ENCODE measurements at places on chromosomes 6 and 20. TPM values are rescaled to one million over a fixed set of nuclear protein-coding genes. Genes with fewer than 3 reads are reported as not detected.

DNA sequence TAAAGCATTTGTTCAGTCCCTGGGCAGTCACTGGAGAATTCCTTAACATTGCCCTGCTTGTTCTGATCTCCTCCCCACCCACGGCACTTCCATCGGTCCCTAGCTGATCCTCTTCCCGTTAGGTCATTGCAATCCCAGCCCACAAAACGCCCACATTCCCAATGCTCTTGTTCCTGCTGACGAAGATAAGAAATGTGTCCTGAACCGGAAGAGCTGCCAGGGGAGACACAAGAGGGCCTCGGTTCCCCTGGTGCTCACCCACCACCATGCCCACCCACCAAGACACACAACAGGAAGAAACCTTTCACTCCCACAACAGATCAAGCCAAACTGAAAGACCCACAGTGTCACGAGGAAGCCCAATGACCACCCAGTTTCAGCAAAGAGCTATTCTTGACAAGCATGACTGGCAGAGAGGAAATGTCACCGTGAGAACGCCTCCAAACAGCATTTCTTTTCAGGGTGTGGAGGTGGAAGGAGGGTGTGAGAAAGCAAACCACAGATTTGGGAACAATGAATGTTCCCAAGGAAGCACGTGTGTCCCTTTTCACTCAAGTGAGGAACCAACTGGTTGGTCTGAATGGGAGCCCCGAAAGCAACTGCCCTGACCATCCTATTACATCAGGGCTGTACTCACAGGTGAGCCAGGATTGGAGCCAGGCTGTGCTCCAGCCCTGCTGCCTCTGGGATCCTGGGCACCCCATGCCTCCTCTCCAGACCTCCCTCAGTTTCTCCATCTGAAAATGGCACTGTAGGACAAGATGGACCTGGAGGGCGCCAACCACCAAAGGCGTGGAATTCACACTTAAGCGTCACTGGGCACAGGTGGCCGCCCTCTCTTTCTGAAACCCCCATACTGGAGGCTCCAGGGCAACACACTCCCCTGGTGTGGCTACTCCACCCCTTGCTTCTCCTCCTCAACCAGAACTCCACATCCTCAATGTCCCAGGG, 97.5 kb downstream of the ZMYND8 start:
- no peak for DNase-seq

The PPIL6 gene
- total RNA-seq = 0.27 TPM

GRCh38 chr6:30396833-30397479, 52.0 kb downstream of the RPP21 start:
- peak; percentile 92 for DNase-seq

DNA sequence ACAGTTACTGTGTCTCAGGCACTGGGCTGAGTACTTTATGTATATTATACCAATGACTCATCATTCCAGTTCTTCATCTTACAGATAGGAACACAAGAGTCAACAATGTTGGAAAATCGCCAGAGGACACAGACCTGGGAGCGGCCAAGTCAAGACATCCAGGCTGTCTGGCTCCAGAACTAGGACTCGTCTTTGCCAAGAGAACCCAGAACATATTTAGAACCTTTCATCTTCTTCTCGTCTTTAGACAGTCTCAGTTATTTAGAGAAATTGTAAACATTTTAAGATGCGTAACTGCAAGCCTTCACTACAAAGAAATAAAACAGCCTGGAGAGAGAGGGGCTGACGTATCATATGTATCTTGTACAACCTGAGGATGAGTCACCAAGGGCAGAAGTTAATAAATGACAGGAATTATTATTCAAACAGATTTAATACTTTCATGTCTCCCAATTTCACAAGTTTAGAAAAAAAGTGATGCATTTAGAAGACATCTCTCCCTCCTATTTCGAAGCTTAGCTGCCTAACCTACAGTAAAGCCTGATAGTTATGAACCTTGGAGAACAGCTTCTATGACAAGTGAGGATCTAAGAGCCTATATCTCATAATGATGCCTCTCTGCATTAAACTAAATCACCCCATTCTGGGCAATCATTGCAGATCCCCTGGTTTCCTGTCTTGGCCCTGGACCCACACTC, 43.4 kb downstream of the SLC22A3 start:
- no peak for DNase-seq

- no peak for DNase-seq
Measured at GRCh38 chr6:4756247-4756646, 20.0 kb upstream of the CDYL start.

GRCh38 chr6:51618563-51618962, 468.9 kb downstream of the PKHD1 start:
- DNase-seq = no peak

- DNase-seq = no peak
Measured at GRCh38 chr20:40680161-40680959, 8.7 kb downstream of the MAFB start.

DNA sequence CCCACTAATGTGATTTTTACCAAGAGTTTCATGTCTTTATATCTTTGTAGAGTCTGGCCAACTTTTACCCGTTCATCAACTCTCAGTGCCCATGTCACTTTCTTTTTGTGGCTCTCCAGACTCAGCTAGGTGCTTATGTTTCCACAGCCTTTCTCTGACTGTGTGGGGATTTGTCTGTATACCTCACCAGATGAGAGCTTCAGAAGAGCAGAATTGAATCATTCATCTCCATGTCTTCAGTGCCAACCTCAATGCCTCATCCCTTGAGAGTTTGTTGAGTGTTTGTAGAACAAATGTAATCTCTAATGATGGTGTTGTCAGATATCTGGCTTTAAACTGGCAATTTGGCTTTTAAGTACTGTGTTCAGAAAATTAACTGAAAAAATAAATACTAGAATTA, 16.8 kb upstream of the CCN2 start:
- DNase-seq = no peak

The CLVS2 gene
- total RNA-seq = not detected

The OR2H2 gene
- not detected for total RNA-seq

DNA sequence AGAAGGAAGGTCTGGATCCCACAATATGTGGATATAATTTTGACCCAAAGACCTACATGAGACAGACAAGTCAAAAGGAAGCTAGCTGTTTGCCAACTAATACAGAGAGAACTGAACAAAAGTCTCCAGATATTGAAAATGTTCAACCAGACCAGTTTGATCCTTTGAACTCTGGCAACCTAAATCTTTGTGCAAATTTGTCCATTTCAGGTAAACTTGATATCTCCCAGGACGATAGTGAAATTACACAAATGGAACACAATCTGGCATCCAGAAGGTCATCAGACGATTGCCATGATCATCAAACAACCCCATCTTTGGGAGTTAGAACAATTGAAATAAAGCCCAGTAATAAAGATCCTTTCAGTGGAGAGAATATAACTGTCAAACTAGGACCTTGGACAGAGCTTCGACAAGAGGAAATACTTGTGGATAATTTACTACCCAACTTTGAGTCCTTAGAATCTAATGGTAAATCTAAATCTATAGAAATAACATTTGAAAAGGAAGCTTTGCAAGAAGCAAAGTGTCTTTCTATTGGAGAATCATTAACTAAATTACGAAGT, 41.9 kb upstream of the SDHAF4 start:
- no peak for DNase-seq

GRCh38 chr6:26501482-26501986, 1.4 kb downstream of the BTN1A1 start:
- DNase-seq = peak; percentile 51

DNA sequence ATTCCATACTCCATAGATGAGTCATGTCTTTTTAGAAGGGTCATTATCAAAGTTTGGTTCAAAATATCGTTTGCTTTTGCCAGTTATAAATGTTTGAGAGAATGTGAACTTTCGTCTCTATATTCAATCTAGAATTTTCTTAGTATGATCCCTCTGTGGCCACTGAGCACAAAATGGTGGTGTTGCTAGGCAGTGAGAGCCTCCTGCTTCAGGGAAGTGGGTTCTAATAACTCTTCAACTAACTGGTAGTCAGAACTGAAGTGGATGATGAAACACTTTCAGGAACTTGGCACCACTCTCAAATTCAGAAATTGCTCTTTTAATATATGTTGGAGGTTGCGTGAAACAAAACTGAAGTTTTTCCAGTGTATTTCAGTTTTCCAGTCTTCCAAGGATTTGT, 125.0 kb upstream of the DOK5 start:
- no peak for DNase-seq

- DNase-seq = no peak
Measured at GRCh38 chr6:75546381-75546780, 52.8 kb upstream of the FILIP1 start.

DNA sequence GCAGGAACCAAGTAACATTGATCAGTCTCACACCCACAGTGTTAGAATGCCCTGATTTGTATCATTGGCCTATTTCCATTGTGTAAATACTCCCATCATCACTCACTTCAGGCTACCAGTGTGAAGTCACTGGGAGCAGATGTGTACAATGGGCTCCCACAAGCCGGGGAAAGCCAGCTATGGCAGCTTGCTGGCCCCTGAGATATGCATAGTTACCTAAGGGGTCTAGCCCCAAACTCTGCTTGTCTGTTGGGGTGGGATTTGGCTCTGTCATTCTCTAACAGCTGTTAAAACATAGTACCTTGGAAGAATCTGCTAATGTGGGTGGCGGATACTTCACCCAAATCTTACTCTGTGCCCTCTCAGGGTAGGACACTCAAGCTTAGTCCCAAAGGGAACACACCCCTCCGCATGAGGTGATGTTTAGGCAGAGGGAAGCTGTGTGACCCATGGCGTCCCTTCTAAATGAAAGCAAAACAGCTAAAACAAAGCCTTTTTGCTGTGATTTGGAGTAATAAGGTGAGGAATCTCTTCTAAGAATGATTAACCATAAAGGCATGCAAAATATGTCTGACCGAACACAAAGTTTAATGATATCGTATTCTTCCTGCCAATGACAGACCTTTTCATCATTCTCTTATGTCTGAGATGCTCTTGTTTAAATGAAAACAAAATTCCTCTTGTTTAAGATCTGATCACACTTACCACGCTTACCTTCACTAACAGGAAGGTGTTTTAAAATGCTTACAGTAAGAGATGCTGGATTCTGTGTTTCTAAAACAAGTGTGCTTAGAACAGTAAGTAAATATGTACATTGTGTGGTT, 45.9 kb upstream of the PXDC1 start:
- DNase-seq = no peak

The VSTM2L gene
- not detected for total RNA-seq

DNA sequence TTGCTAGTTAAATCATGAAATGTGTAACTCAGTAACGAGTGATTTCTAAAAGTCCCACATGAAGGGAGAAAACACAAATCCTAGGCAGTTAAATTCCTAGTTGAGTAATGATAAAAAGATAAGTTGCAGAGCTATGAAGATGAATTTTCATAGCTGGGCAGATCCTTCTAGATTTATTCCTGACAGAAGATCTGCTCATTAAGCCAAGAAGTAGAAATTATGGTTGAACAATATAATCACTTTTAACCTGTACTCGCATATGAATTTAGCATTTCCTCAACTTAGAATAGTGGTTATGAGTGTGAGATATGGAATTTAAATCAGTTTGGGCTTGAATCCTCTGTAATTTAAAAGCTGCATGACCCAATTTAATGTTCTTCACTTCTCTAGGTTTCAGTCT, 359.2 kb upstream of the HSF2 start:
- DNase-seq = no peak

GRCh38 chr6:12767016-12767415, 50.4 kb downstream of the PHACTR1 start:
- no peak for DNase-seq

GRCh38 chr6:118263921-118264486, 284.1 kb upstream of the PLN start:
- DNase-seq = peak; percentile 12

The ADGB gene
- total RNA-seq = not detected

DNA sequence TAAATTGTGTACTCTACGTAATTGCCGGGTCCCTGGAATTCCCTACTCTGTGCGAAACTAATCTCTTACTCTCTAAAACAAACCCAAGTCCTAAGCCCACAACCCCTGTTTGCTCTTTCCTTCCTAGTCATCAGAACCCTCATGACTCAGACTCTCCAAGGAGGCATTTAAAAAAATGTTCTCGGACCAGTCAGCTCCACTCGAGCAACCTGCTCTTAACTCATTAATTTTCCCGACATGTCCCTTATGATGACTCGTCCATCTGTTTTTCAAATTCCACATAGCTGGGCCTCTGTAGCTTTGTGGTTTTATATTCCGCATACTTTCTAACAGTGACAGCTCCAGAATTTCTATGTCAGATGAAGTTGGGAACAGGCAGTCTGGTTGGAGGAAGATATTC, 2.6 kb upstream of the MUC22 start:
- DNase-seq = no peak

The C20orf96 gene
- total RNA-seq = 7.4 TPM

DNA sequence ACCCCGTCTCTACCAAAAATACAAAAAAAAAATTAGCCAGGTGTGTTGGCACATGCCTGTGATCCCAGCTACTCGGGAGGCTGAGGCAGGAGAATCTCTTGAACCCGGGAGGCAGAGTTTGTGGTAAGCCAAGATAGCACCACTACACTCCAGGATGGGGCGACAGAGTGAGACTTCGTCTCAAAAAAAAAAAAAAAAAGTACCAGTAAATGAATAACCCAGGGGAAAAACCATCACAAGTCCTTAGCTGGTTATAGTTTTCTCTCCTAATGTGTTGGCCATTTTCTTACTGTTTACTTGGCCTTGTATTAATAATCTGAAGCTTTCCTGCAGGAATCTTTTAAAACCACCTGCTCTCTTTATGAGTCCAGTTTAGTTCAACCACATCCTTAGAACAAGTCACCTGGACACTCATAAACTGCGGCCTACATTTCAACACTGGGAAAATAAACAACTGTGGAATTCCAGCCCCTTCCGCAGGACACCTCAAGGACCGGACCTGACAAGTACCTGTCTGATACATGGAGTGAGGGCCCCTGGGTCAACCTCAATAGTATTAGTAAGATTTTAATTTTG, 102.6 kb downstream of the ATP9A start:
- no peak for DNase-seq

GRCh38 chr20:40640667-40641066, 48.4 kb downstream of the MAFB start:
- no peak for DNase-seq

The ABHD16B gene
- total RNA-seq = not detected

- DNase-seq = no peak
Measured at GRCh38 chr20:6471110-6471647, 296.3 kb upstream of the BMP2 start.

The KIF13A gene
- not detected for total RNA-seq

DNA sequence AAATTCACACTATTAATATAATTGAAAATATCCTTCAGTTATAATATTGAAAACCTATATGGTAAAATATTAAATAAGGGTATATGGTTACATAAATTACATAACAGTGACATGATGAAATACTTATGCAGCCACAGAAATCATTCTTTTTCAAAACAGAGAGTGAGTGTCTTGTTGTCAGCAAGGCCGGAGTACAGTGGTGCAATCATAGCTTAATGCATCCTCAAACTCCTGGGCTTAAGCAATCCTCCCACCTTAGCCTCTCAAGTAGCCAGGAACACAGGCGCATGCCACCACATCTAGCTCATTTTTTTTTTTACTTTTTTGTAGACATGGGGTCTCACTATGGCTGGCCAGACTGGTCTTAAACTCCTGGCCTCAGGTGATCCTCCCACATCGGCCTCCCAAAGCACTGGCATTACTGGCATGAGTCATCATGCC, 40.4 kb downstream of the FAM8A1 start:
- no peak for DNase-seq

The DAAM2 gene
- total RNA-seq = not detected

The SLC22A16 gene
- not detected for total RNA-seq

Data from activated CD8-positive, alpha-beta T cell treated with anti-CD3 and anti-CD28 coated beads for 36 hours (primary cell).